ENCODE measurements at places on chromosomes 7 and 10.

- peak; percentile 48 for DNase-seq
Measured at GRCh38 chr10:35195361-35196306, 69.0 kb downstream of the CREM start.

GRCh38 chr7:124440081-124440480, 325.5 kb downstream of the GPR37 start:
- no peak for DNase-seq

GRCh38 chr7:75866114-75866488, 12.7 kb upstream of the RHBDD2 start:
- no peak for DNase-seq

DNA sequence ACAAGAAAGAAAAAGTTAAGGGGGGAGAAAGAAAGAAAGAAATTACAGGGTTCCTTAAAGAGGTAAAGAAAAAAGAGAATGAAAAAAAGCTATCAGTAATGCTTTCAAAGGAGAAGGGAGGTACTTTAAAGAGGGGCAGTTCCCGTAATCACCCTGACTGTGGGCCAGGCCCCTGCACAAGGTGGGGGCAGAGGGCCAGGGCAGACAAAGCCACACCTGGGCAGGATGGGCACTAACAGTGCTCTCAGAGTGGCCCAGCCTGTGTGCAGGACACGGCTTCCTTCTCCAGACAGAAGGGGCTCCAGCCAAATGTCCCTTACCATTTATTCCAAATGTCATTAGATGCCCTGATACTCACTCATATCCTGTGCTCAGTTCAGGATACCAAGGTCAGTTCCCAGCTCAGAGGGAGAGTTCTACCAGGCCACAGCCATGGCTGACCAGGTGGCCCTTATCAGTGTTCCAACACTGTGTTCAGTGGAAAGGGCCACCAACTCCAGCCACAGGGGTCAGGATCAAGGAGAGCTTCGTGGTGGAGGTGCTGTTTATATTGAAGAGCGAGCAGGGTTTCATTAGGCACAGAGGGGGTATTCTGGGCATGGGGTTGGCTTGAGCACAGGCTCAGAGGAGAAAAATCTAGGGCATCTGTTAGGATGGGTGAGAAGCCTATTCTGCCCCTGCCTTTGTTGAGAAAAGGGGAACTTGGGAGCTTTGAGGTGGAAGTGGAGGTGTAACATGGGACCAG, 29.9 kb downstream of the DPCD start:
- DNase-seq = no peak

DNA sequence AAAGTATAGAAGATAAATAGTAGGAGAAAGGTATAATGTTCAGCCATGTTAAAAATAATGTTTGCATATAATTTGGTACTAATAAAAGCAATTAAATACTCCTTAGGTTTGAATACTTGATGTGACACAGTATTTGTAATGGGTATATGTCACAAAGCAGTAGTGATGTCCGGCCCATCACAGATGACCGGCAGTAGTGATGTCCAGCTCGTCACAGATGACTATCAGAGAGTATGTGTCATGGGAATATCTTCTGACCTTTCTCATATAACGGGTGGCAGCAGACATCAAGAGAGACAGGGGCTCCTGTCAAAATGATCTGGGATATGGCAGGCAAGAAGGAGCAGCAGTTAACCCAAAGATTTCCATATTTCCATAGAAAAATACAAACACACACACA, 477.4 kb upstream of the KLF6 start:
- no peak for DNase-seq

DNA sequence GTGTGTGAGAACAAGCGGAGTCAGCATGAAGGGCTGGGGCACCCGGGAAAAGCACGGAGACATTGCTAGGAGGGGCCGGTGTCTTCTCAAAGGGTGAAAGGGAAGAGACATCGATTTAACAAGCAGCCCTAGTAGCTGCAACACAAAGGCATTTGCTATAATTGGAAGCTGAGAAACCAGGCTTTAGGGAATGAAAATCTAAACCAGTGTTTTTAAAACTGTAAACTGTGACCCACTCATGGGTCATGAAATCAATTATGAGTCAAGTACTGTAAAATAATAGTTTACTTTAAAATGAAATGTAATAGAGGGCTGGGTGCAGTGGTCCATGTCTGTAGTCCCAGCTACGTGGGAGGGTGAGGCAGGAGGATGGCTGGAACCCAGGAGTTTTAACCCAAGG, 128.7 kb upstream of the RHEB start:
- DNase-seq = no peak

DNA sequence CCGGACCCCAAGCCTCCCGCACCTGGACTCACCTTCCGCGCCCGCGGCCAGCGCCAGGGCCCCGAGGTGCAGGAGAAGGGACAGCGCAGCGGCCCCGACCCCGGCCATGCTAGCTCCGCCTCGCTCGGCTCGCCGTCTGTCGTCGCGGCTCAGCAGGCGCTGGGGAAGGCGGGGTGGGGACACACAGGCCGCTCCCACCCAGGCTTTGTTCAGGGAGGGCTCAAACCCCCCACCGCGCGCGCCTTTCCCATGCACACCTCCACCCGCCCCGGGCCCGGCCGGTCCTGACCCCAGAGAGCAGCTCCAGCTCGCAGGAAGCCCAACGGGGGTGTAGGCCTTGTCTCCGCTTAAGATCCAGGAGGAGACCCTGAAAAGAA, at the start of gene KCP:
KCP (minus strand) TSS at position 141 of the 377 bp plus-strand sequence; CDS start at position 108, 33 bp downstream.
- no peak for DNase-seq

DNA sequence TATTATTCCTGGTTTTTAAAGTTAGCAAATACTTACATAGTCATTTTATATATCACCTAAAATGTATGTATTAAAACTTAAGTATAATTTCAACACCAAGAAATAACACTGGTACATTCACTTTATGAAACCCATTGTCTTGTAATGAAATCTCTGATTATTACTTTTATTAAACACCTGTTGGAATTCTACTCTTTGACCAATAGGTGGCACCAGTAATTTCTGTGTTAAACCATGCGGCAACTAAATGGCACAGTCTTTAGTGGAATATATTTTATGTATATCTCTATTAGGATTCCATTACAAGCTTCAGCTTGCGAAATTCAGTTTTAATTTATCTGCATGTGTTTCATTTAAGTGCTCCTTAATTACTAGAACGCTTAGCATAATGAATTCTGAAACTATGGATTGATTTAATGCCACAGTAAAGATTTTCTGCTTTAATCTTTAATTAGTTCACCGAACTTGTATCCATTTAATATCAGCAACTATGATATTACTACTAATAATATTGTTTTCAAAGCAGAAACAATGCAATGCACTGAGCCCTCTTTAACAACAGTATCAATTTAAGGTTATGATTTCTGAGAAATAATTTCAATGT, 181.3 kb downstream of the MAGI2 start:
- DNase-seq = no peak

DNA sequence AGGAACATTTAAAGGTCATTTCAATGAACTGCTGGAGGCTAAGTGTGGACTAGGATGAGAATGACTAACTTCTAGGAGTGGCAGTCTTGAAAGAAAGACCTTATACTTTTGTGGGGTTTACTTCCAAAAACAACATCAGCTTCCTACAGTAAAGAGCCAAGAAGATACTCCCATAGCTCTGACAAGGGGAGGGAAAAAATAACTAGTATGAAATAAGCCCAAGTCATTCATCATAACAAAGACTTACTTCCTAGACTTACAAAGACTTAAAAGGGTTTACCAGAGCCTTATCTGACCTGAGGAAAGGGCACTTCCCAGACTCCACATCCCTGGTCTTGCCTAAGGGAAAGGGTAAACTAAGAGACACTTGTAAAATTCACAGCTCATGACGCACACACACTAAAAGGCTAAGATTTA, 31.7 kb downstream of the ARHGAP12 start:
- no peak for DNase-seq

DNA sequence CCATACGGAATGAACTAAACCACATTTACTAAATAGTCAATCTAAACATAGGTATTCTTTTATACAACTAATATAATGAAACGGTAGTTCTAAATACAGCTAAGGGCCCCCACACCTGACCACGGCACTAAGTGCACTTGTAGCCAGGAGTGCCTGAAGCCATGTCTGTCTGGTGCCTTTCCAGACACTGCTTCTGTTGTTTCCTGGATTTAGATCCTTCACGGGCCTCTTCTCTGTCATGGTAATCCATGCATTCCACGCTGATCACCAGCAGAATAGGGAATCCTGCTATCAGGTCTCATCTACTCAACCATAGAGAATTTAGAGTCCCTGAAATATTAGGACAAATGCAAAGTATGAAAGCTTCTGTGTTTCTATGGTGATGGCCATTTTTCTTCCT, 37.8 kb downstream of the OSBPL3 start:
- DNase-seq = no peak

DNA sequence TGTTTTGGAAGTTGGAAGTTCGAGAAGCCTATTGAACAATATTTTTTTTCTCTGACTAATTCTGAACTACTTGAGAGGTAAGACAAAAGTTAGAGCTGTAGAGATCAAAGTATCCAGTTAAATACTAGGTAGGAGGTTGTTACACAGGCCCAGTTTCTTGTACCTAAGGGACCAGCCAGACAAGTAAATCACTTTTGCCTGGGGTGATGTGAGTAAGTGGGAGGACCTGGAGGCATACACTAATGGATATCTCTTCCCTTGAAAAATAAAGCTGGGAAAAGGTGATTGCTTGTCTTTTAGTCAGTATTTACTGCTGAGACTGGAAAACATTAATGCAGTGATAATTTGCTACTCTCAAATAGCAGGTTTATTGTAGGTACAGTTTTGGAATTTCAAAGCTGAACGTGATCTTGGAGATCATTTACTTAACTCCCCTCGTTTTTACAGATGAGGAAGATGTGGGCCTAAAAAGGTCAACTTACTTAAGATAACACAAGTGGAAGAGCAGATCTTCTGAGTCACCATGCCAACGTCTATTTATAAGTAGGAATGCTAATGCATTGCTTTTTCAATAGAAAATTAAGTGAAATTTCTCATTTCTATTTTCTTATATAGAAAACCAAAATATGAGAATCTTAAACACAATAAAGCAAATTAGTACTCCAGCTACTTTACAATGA, 181.3 kb downstream of the PPP1R9A start:
- DNase-seq = no peak

DNA sequence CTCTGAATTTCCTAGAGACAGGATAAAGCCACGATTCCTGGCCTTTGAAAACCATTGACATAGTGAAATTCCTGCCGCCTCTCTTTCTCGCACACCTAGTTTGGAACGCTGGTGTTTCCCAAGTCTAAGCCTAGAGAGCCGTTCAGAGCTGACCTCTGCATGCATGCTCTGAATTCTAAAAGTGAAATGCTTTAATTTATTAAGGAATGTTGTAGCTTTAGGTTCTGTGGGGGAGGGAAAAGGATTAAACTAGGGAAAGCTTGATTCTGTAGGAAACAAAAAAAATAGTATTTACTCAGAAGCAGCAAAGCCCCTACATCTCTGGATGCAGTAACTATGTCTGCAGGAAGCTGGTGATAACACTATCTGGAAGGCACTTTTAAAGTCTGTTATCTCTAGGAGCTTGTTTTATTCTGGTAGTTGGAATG, 27.3 kb downstream of the PFKP start:
- DNase-seq = no peak

GRCh38 chr10:71525721-71526120, 129.0 kb downstream of the CDH23 start:
- DNase-seq = no peak

DNA sequence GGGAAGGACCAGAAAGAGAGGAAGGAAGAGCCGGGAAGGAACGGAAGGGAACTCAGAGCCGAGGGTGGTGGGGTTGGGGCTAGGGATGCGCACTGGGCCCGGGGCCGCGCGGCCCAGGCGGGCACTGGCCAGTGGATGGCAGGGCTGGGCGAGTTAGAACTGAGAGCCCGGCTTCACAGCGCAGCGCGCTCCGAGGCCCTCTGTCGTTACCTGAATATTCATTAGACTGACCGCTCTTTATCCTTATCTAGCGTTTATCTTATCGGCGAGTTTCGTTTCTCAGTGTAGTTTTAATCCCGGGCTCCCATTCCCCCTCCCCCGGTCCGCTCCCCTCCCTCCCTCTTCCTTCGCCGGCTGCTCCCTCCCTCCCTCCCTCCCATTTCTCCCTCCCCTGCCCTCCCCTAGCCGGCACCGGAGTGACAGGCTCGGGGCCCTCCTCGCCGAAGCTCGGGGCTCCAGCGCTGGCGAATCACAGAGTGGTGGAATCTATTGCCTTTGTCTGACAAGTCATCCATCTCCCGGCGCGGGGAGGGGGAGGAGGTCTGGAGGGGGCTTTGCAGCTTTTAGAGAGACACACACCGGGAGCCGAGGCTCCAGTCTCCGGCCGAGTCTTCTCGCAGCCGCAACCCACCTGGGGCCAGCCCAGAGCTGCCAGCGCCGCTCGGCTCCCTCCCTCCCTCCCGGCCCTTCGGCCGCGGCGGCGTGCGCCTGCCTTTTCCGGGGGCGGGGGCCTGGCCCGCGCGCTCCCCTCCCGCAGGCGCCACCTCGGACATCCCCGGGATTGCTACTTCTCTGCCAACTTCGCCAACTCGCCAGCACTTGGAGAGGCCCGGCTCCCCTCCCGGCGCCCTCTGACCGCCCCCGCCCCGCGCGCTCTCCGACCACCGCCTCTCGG, at the start of gene PAX2:
PAX2 (plus strand) TSS at position 596 of the 895 bp plus-strand sequence. CDS start 679 bp downstream, outside the sequence.
- no peak for DNase-seq

GRCh38 chr7:64551375-64552142, 11.3 kb downstream of the ZNF680 start:
- DNase-seq = no peak

DNA sequence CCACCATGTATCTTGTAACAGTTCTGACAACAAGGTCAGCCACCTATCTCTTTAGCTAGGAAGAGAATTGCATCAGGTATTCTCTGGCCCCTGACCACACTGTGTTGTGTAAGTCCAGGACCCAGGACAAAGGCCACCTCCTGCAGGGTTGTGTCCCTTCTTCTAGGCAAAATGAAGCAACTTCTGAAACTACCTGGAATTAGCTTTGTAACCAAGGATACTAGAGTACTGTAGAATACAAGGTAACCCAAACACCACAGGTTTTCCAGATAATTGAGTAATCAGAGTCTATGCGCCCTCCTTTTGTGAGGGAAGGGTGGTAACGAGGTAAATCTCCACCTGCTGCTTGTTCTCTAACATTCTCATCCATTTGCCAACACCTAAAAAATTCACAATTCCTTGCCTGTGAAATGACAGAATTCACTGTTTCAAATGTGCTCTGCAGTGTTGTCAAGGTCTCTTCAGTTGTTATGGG, 51.7 kb downstream of the SGMS1 start:
- DNase-seq = no peak

GRCh38 chr7:46610746-46611145, 689.7 kb upstream of the IGFBP3 start:
- no peak for DNase-seq
